ENCODE measurements at places on chromosomes 11 and 22.
A peak's percentile ranks its signal among the peaks of the same experiment; 100 is the strongest.

GRCh38 chr22:20201837-20202392 is 51.1 kb upstream of the CCDC188 start:
- no peak for DNase-seq

GRCh38 chr11:36465449-36466163 is 44.5 kb downstream of the TRAF6 start:
- no peak for DNase-seq

DNA sequence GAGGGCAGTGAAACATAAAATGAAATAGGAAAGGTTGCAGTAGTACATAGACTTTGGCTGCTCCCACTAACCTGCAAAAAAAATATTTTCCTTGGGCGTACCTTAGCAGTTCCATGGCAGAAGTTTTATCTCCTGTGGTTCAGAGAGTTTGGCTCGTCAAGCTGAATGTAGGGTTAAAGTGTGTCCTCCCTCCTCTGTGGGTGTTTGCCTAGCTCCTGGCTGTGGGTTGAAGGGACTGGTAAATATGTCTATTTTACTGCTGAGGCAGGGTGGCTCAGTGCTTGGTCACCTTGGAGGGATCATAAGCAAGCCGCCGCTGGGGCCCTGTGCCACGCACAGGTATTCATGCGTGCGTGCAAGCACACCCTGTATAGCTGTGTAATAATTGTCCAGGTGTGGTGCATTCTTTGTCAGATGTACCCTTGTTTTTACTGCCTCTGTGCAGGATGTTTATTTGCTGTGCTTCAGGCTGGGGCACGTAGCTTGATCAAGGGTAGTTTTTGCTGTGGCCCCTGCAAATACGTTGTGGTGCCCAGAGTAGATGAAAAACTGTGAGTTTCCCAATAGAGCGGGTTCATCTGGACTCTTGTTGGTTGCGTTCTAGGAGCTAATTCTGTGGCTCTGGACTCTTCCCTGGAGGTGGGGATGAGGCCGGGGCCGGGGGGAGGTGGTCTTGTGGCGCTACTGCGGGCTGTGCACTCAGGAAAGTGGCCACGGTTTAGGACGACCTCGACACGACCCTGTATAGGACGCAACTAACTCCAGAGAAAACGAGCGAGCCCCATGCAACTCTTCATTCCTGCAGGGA is 732 bp upstream of the SORL1 start:
- peak; percentile 72 for DNase-seq

- no peak for DNase-seq
These were observed 247.3 kb downstream of the MN1 start for GRCh38 chr22:27554106-27554811.

DNA sequence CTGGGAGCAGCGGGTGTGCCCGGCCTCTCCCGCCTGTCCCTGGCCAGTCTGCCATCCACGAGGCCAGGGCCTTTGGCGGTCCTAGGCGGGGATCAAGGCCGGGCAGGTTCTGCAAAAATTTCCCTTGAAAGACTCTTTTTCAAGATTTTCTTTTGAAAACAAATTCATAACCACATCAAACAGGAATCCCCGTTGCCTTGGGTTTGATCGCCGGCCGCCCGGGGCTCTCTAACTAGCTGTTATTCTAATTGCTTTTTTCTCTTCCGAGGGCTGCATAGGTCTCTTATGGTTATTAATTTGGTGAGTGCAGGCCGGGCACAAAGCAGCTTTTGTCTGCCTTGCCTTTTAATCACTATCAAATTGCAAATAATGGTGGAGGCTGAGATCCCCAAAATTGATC is 42.0 kb downstream of the CDKN1C start:
- no peak for DNase-seq

DNA sequence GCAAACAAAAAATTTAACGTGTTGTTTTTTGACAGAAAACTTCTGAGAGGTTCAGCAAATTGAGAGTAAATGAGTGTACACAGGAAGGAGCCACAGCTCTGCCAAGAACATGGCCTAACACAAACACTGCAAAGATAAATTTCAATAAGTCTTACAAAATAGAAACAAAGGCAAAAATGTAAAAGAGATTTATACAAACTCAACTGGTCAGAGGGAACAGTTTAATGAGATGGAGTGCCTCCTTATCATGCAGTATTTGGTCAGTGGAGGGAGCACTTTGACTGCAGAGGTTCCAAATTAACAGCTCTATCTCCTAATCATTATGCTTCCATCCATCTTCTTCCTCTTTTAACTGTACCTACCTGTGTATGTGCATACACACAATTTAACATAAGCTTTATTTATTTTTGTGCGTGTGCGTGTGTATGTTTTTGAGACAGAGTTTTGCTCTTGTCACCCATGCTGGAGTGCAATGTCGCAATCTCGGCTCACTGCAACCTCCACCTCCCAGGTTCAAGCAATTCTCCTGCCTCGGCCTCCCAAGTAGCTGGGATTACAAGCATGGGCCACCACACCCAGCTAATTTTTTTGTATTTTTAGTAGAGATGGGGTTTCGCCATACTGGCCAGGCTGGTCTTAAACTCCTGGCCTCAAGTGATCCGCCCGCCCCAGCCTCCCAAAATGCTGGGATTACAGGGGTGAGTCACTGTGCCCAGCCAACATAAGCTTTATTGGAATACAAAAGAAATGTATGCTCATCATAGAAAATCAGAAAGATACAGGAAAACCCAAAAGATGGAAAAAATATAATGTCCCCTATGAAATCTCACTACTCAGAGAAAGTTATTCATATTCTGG is 111.9 kb downstream of the MRTFA start:
- no peak for DNase-seq

GRCh38 chr22:24758164-24758799 is 16.2 kb downstream of the PIWIL3 start:
- DNase-seq = peak; percentile 30

GRCh38 chr11:6027501-6027900 is 3.1 kb downstream of the OR56A1 start:
- DNase-seq = no peak

- no peak for DNase-seq
These were observed 2392.1 kb upstream of the RAG2 start for GRCh38 chr11:38990139-38990538.

DNA sequence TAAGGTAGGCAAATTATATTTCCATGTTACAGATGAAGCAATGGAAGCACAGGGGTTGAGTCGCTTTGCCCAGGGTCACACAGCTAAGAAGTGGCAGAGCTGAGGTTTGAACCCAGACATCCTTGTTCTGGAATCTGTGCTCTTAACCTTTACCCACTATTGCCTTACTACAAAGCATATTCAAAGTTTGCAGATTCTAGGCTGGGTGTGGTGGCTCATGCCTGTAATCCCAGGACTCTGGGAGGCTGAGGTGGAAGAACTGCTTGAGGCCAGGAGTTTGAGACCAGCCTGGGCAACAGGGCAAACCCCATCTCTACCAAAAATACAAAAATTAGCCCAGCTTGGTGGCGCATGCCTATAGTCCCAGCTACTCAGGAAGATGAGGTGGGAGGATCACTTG is 27.8 kb upstream of the TFIP11 start:
- no peak for DNase-seq

- DNase-seq = no peak
These were observed 8.8 kb upstream of the DNAJB13 start for GRCh38 chr11:73942010-73942409.

DNA sequence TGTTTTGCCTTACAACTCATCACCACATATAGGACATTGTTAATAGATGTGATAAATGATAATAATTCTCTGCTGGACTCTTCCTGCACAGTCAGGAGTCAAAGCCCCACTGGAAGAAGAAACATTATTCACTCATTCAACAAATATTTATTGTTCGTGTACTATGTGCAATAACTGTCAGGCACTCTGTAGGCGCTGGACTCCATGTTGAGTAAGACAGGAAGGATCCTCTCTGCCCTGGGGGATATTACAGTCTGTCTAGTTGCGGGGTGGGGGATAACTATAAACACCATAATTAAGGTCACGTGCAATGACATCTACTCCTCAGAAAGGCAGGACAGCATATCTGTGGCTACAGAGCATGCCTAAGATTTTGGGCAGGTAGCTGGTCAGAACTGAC is 281.1 kb downstream of the FAT3 start:
- DNase-seq = no peak

DNA sequence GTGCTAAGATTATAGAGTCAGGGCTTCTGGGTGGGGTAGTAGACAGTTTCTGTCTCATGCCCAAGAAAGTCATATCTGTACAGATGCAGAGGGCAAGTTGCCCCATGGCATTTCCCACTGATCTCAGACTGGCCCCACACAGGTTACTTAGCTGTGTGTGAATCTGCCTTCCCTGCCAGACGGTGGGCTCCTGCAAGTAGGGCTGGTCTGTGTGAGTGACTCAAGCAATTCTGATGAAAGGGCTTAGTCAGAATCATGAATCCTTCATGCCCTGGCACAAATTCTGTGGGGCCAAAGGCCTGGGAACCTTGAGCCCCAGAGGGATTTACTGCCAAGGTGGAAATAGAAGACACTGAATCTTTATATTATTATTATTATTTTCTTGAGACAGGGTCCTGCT is 30.4 kb downstream of the USH1C start:
- no peak for DNase-seq

DNA sequence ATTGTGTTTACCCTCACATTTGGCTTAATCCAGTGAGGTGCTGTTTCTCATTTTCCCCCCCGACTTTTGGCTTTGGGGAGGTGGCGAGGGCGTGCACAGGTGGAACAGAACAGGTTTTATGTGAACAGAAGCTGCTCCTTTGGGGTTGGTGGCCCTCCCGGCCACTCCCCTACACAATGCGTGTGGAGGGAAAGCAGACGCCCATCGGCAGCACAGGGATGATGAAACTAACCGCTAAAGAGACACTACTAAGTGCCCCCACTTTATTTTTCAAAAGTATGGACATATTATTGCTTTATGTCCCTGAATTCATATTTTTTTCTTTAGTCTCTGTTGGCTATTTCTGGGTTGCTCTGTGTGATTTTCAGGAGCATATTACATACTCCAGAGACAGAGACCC is 160.9 kb downstream of the ENTHD1 start:
- no peak for DNase-seq

GRCh38 chr11:64726867-64727530 is 4.0 kb upstream of the NRXN2 start:
- DNase-seq = no peak

GRCh38 chr11:39674024-39674423 is 1785.4 kb downstream of the LRRC4C start:
- DNase-seq = no peak

GRCh38 chr11:117188620-117189081 is 10.1 kb downstream of the SIDT2 start:
- no peak for DNase-seq

- no peak for DNase-seq
These were observed 106.6 kb upstream of the SLC22A12 start for GRCh38 chr11:64484191-64485022.

DNA sequence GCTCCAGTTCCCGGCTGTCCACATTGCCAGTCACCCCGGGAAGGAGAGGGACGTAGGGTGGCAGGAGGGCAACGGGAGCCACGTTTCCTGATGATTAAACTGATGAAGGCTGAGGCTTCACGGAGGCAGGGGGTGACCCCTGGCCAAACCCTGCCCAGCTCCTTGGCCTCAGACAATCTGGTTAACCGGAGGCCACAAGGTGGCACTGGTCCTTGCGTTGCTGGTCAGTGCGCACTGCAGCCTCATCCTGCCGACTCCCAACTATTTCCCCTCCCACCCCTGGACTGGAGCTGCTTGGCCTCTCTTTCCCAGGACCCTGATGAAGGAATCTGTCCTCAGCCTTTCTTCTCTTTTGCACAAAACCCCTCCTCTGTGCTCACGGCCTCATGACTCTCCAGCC is 75.3 kb downstream of the PDE2A start:
- no peak for DNase-seq

GRCh38 chr11:96073536-96073935 is 149.6 kb upstream of the MTMR2 start:
- no peak for DNase-seq

DNA sequence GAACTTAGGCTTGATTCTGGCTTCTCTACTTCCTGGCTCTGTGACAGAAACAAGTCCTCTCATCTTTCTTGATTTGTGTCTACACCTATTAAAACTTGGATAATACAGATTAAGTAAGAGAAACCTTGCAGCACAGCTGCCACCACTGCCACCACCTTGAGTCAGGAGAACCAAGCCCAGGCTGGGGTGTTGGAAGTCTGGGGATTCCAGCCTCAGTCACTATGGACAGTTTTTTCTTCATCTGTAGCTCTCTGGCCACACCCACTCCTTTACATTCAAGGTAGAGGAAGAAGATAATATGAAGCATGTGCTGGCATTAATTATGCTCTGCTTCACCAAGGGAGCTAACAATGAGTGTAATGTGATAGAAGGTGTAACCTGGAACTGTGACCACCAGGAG is 75.7 kb downstream of the RELT start:
- DNase-seq = no peak

- DNase-seq = no peak
These were observed 18.2 kb downstream of the RTN4R start for GRCh38 chr22:20249797-20250354.

GRCh38 chr11:124583781-124584180 is 14.0 kb downstream of the OR8A1 start:
- DNase-seq = no peak

- DNase-seq = no peak
These were observed 1.1 kb upstream of the RIN1 start for GRCh38 chr11:66337103-66337899.

DNA sequence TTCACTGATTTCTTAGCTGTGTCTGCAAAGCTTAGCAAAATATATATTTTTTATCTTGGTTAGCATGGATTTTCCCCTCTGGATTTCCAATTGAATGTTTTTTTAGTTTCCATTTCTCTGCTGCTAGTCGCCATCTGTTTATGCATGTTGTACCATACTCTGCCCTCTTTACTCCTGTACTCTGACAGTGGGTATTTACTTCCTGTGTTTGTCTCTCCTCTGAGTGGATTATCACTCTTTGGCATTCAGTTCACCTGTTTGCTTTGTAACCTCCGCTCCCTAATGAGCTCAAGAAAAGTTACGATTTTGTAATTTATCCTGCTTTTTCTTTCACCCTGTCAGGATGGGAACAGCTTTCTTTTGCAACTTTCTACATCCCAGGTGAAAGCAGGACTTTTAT is 59.1 kb downstream of the PDHX start:
- DNase-seq = no peak

DNA sequence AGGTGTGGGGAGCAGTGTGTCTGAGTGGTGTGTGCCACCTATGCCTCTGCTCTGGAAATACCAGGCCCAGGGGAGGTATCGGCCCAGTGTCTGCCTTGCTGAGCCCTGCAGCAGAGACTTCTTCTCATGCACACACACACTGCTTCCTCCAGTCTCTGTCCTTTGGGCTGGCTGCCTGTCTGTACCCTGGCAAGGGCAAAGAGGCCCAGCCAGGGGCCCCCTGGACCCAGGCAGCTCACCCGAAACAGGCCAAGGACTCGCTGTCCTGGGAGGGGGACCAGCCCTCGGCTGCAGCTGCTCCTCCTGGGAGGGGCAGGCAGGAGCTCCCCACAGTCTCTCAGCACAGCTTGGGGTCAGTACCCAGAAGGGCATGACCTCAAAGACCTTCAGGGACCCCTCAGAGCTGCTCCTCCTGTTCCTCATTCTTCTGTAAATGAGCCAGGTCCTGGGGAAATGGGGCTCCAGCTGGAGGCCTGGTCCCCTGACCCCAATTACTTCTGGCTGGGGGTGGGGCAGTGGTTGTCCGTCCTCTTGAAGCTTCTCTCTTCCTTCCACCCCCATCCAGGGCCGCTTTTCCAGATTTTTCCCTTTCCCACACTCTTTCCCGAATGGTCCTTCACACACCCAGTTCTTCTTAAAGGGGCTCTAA is 24.5 kb upstream of the ALX4 start:
- DNase-seq = no peak

Measured in T-cell (primary cell).